ENCODE measurements at places on chromosomes 11 and 22. TPM values are rescaled to one million over a fixed set of nuclear protein-coding genes. Genes with fewer than 3 reads are reported as not detected.

DNA sequence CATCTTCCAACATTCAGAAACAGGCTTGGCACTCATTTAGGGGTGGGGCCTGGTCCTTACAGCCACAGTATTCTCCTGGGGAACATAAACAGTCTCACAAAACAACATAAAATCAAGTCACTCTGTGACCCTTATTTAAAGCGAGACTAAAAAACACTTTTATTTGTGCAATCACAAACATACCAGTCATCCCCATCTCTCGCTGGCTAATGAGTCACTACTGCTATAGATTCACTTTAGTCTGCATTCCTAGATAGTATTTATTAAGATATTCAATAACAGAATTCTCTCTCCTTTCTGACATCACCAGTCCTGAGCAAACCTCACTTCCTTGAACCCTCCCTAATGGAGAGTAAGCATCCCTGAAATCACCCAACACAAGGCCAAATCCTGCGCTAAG lies 68.0 kb downstream of the ZBTB44 start:
- DNase-seq = no peak

DNA sequence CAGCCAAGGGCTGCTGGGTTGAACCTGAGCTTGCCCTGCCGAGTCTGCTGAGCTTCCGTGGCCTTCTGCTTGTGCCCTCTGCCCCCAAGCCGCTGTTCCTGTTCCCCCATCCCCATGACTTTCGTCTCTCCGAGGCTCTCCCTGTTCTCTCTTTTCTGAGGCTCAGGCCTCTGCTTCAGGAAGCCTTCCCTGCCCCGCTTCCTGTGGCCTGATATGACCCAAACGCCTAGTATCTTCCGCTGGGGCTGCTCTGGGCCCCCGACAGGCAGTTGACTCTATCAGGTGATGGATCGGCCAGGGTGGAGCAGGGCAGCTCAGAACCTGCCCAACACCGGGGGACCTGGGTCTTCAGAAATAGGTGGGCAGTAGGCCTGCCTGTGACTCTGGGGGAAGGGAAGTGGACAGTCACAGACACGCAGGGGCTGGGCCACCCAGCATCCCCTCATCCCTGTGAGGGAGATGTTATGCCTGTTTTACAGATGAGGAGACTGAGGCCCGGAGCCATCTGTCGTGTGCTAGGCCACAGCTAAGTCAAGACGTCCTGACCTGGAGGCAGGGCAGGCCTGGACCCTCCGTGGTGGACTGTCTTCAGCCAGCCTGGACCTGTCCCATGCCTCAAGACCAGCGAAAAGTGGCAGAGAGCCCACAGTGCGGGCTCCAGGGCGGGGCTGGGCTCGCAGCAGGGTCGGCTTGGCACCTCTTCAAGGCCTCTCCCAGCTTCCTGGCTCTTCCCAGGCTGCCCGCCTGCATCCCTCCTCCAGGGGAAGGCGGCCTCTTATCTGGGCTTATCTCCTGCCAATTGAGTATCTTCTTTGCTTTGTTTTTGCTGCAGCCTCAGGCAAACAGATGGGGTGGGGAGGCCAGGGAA lies 16.2 kb downstream of the BAD start:
- peak; percentile 77 for DNase-seq

DNA sequence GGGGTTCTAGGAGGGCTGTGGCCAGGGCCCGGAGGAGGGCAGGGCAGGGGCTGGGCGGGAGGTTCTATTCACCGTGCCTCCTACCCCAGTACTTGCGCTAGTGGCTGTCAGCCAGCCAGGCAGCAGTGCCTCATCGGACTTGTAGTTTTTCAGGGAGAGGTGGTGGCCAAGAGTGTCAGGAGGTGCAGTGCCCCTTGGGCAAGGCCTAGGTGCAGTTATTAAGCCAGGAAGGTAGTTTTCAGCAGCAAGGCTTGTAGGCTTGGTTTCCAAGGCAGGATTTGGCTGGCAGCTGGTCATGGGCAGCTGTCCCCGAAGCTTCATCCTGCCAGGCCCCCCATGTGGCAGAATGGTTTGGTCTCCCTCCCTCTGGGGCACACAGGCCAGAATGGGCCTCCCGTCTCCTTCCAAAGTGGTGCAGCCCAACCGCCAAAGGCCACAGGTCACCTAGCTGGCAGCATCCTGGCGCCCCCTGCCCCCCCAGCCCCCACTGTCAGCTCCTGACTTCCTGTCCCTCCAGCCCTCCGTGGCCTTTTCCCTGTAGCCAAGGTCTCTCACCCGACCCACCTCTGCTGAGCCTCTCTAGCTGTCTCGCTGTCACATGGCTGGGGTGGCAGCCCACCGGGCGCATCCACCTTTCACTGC lies 8.5 kb downstream of the CCDC88B start:
- peak; percentile 63 for DNase-seq

GRCh38 chr11:132579634-132580327 lies 952.5 kb downstream of the OPCML start:
- no peak for DNase-seq

DNA sequence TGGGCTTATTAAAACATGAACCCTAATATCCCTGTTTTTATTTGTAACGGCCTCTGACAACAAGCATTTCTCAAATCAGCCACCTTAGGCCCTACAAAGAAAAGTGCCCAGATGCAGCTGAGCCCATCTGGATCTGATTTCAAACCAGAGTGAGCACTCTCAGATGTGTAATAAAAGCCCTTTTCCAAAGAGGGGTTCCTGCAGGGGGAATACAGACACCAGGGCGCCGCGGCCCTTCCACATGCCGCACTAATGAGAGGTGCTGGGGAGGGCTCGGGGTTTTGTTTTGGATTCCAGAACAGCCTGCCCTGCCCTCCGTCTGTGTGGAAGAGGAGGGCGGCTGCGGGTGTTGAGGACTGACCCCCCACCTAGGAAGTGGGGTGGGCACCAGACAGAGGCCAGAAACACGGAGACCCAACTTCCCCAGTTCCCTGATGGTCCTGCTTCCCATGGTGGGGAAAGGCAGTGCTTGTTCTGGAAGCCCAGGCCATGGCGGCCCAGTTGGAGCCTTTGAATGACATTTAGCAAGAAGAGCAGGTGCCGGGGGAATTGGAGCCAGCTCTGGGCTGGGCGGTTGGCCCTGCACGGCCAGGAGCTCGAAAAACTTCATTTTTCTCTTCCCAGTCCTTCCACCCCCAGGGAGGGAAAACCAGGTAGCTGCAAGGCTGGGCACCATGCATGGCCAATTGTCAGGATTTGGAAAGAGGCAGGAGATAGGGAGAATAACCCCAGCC lies 63.7 kb downstream of the MACROD1 start:
- DNase-seq = no peak

- DNase-seq = peak; percentile 51
Observed at GRCh38 chr22:36329254-36330078, 58.3 kb downstream of the MYH9 start.

The VPREB3 gene
- total RNA-seq = not detected

The SAA4 gene
- total RNA-seq = not detected

DNA sequence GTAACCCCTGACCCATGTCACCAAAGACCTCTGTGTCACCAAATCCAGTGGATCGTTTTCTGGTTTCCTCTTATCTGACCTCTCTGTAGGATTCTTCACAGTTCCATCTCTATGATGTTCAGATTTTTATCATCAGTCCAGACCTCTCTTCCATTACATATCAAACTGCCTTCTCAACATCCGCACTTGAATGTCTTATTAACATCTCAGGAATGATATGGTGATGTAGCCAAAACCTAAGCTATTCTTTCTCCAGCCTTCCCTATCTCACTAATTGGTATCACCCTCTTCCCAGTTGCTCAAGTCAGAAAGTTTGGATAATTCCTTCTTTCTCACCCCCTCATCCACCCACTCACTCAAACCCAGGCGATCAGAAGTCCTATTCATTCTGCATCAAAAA lies 13.4 kb downstream of the APLNR start:
- DNase-seq = no peak

DNA sequence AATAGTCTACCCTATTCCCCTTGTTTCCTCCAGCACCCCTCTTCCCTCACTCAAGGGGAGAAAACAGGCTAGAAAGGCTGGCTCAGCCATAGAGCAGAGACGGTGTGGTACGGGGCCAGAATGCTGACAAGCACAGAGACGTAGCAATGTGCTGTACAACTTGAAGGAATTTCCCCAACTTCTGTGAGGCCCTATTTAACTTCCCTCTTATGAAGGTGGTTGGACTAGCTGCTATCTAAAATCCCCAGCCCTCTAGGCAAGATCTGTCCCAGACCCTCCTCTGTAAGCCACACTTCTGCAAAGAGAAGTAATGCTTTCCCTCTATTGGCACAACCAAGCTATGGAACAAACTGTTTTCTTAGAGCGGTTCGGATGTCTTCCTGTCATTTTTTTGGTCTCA lies 37.8 kb downstream of the PLEKHA7 start:
- DNase-seq = no peak

The TPH1 gene
- total RNA-seq = 6.8 TPM

DNA sequence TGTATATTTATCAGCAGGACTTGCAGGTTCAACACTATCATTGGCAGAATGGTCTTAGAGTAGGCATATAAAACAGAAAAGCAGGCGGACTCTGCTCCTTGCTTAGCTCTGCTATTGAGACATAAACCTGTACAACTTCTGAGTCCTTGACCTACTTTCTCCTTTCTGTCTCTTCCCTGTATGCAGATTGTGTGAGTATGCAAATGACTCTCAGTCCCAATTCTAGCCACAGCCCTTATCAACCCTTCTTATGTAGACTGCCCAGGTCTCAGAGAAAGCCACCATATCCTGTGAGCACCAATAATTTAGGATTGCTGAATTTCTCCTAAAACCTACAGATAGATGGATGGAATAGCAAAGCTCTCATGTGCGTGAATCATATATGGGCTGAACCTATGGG lies 367.6 kb upstream of the DDI1 start:
- no peak for DNase-seq
